LoVo (cell line): ENCODE measurements at places on chromosomes 2 and 18.
A peak's percentile ranks its signal among the peaks of the same experiment; 100 is the strongest.

GRCh38 chr2:204004912-204005311, 68.3 kb downstream of the ICOS start:
- DNase-seq: no peak

DNA sequence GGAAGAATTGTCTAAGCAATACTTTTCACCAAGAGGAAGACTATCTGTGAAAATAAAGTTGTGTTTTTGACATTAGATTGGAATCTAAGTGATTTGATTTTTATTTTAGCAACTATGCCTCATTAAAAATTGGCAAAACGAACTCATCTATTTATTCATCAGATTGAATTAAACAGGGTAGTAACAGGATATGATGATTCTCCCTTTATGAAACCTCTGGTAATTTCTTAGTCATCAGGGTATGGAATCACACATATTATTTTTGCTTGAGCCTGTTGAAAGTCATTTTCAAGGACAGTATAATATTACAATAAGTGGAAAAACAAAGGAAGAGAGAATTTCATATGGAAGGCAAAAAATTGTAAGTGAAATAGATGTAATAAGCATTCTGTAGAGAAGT, 22.0 kb downstream of the ZNF804A start:
- no peak for DNase-seq

- no peak for DNase-seq
These were observed 404.4 kb upstream of the SOX11 start for GRCh38 chr2:5287558-5288334.

DNA sequence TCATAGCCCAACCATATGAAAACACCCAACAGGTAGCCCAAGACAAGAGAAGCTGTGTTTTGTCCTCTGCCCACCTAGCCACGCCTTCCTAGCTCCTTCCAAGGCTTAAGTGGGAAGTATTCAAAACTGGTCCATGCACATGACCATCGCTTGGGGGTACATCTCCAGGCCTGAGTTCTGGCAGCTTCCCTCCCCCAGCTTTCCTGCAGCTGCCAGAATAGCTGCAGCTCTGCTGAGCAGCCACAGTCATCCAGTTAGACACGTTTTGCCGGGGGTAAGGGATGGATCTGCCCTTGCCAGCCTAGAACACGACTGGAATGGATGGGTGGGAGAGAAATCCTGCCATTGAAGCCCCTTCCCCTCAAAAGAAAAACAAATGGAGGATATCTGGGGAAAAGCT, 166.8 kb downstream of the NRP2 start:
- no peak for DNase-seq

- DNase-seq: no peak
These were observed 154.2 kb upstream of the CCDC195 start for GRCh38 chr2:224870341-224870740.

DNA sequence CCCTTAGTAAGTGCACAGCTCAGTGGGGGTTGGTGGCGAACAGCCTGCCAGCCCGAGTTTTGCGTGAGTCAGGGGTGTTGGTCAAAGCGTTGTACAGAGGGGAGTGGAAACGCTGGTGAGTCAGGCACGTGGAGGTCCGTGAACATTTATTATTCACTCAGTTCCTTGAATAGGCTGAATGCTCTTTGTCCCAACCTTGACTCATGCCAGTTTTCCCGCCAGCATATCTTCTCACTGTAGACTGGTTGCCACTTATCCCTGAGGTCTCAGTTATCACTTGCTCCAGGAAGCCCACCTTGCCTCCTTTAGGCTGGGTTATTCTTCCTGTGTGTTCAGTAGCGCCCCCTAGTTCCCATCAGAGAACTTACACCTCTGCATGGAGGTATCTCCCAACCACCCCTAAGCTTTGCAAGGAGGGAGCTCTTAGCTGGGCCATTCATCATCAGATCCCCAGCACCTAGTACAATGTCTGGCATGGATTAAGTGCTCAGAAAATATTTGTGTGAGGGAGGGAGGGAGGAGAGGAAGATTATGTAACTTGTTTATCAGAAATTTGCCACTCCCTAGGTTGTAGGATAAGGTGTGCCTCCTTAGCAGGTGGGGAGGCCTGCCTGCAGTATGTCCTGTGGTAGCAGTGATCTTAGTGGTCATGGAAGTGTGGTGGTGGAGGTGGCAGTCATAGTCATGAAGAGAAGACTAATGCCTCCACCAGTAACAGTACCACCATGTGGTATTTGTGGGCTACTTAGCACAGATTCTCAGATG, 72.1 kb downstream of the CABLES1 start:
- no peak for DNase-seq

DNA sequence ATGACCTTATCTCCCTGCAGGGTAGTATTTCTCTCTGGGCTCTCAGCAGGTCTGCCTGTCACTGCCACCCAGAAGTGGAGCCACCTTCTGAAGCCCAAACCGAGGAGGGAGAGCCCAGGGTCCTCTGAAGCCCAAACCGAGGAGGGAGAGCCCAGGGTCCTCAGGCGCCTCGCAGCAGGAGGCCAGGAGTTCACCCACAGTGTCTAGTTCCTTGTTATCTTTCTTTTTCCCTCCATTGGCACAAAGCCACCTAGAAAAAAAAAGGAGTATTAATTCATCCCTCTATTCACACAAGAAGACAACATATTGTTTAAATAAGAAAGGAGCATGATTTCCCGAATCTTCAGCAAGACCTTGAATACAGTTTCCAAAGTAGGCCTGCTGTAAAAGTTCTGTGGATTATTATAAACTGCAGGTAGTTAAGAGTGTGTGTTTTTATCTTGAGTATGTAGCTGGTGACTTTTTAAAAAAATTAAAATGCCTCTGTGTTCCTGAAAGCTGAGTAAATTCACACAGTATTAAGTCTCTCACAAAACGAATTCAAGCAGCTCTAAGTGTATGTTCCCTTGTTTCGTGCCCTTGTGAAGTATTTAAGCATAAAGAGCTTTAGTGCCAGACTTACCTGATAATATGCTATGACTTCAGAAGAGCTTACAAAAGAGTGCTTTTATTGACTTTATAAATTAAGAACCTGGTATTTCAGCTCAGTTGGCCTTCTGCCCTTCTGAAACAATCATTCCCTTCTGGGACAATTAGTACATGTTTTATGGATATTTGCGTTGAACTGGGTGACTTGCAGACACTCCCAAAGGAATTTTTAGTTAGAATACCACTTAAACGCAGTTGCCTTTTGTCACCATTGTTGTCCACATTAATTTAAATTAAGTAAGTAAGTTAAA, 11.7 kb upstream of the GRHL1 start:
- DNase-seq: no peak

DNA sequence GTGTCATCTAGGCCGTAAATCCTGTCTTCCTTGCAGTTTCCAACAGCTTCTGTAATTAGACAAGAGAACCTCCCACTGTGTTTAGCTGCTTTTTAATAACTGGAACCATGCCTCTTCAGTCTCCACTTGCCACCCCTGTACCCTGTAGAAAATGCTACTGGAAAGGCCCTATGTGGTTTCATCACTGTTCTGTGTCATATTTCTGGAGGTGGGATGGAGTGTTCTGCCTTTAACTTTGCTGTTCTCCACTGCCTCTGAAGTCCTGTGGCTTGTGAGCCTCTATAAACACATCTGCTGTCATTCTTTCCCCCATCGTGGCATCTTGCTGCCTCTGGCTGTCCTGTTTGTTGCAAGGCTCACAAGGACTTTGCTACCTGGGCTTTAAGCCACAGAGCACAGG, 17.9 kb downstream of the MGAT5 start:
- DNase-seq: no peak

DNA sequence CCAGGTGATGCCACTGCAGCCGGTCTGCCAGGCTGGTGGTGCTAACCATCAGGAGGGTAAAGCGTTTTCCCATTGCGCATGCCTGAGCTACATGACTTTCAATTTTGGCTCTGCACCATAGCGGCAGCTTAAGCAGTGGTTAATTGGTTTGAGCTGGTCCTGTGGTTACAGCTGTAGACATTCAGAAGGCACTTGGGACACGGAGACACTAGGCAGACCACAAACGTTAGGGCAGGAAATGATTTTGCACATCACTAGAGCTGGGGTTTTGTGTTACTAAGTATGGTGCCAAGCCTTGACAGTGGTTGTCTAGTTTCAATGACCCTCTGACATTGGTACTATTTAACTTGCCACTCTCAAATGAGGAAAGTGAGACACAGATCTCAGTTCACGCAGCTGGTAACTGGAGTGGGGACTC, 28.9 kb upstream of the CNOT11 start:
- no peak for DNase-seq

DNA sequence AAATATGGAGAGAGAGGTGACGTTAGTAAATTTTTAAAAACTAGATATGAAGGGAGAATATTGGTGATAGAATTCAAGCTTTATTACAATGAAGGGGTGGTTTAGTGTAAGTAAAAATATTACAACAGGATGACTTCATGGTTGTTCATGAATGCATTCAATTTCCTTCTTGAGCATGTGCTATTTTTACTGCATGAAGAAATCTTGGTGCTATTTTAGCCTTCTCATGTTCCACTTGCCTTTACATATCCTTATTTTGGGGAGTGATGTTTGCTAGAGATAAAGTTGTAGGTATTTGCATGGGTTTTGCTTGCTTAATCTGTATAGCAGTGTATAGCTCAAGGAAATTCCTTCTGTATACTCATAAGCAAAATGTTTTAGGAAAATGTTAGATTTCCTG, 195.0 kb upstream of the MMADHC start:
- no peak for DNase-seq

GRCh38 chr2:238557431-238557830, 130.7 kb downstream of the ASB1 start:
- DNase-seq: no peak

- DNase-seq: no peak
These were observed 482.0 kb downstream of the PTPRM start for GRCh38 chr18:8049147-8049546.

- no peak for DNase-seq
These were observed 116.6 kb downstream of the LIPG start for GRCh38 chr18:49678440-49678839.

DNA sequence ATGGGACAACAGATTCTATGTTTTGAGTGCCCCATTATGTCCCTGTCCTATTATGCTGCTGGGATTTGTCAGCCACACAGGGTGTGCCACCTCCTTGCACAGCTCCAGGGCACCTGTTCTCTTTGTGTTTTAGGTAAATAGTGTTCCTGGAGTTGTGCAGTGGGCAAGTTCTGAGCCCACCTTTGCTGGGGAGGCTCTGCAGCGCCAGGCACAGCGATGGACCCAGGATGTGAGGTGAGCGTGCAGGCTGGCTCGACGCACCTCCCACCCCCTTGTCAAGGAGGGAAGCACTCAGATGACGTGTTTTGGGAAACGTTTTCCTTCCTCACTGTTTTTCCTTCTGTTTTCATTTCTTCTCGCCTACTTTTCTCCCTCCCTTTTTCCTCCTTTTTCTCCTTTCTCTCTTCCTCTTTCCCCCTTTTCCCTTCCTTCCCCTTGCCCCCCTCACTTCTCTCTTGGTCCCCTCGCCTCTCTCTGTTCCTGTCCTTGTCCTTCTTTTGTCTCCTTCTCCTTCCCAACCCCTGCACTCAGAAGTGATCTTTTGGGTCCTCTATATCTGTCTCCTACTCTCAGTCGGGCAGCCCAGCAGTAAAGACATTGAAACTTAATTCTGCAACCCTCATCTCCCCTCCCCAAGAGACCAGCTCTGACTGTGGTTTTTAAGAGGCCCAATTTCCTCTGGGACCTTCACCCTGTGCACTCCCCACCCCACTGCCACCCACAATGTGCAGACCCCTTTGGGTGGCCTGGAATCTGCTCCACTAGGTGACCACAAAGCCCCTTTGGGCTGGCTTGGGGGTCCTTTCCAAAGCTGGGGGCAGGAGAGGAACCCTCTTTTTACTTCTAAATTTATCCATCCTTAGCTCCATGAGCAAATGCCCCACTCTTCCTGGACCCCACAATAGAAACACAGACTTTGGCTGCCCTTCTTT, 104.0 kb downstream of the MCFD2 start:
- DNase-seq: no peak

DNA sequence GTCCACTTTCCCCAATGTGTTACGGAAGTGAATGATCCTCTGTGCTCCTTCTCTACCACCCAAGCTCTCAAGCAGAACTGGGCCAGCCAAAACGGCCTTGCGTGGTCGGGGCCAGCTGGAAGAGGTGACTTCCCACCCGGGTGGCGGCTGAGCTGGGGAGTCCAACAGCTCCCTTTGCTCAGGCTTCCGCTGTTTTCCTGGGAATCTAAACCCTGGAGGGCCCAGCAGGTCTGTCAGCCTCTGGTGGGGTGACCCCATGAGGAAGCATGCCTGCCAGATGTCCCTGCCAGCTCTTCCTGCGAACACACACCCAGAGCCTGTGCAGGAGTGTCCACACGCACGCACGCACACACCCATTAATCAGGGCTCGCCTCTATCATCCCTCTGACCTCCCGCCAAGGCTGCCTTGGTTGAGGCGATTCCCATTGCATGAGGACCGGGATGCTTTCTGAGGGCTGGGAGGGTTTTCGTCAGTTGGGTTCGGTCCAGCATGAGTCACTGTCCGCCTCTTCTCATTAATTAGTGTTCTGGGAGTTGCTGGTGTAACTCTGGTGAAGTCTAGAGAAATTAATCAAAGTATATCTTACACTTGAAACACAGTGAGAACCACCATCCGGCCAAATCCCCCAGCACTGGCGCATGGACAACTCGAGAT, 90.6 kb downstream of the TWIST2 start:
- peak; percentile 8 for DNase-seq

- no peak for DNase-seq
These were observed 17.2 kb downstream of the NRXN1 start for GRCh38 chr2:51014759-51015158.

- no peak for DNase-seq
These were observed 46.3 kb downstream of the COPS8 start for GRCh38 chr2:237131749-237132533.

DNA sequence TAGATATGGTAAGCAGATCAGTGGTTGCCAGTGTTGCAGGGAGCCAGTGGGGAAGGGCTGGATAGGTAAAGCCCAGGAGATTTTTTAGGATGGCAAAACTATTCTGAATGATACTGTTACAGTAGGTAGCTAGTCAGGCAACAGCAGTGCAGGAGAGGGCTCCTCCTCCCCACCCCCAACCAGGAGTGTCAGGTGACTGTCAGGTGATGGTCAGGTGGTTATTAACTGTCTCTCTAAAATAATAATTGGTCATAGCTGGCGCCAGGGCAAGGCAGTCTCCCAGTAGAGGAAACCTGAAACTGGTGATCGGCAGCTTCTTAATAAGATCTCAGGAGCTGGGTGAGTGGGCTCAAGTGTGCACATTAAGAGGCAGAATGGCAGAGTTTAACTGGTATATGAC, 201.6 kb upstream of the PARD3B start:
- no peak for DNase-seq

GRCh38 chr2:217291259-217291658, 431.4 kb upstream of the TNP1 start:
- DNase-seq: peak; percentile 31

GRCh38 chr2:108492364-108492763, 41.9 kb upstream of the LIMS1 start:
- DNase-seq: no peak

GRCh38 chr18:35019933-35020332, 21.3 kb upstream of the MAPRE2 start:
- no peak for DNase-seq

GRCh38 chr2:170155022-170155722, 22.8 kb upstream of the MYO3B start:
- no peak for DNase-seq
